ENCODE measurements at places on chromosomes 4 and X.
A peak's percentile ranks its signal among the peaks of the same experiment; 100 is the strongest.

DNA sequence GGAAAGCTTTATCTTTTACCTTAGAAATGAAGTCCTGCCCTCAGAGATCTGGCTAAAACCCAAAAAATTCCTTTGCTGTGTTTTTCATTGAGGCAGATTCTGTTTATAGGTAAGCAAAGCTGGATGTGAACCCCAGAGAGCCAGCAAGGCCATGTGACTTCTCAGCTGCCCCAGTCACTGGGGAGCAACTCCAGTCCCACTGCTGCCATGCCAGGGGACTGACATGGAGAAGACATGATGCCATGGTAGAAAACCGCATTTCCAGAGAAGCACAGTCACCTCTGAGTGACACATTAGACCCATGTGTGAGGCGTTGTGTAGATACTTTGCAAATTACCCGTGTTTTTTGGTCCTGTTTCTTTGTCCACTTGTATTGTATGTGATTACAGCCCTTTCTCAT, 45.4 kb downstream of the PTTG2 start:
- no peak for DNase-seq

GRCh38 chrX:135740681-135741149, 27.3 kb downstream of the CT45A1 start:
- peak; percentile 5 for DNase-seq

DNA sequence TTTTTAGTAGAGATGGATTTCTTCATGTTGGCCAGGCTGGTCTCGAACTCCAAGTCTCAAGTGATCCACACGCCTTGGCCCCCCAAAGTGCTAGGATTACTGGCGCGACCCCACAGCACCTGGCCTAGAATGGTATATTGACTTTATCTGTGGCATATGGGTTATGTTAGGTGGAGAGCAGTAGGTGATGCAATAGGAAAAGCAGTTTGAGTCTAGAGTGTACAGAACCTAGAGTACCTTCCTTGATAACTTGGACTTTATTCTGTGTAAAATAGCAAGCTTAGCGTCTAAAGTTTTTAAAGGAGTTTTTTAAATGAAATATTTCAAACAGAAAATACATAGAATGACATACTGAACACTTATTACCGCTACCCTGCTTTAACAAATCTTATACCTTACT, 312.0 kb upstream of the ZCCHC13 start:
- no peak for DNase-seq

GRCh38 chr4:87974856-87975462, 555 bp upstream of the SPP1 start:
- DNase-seq, result no peak
